ENCODE measurements at places on chromosomes 7 and 10.

DNA sequence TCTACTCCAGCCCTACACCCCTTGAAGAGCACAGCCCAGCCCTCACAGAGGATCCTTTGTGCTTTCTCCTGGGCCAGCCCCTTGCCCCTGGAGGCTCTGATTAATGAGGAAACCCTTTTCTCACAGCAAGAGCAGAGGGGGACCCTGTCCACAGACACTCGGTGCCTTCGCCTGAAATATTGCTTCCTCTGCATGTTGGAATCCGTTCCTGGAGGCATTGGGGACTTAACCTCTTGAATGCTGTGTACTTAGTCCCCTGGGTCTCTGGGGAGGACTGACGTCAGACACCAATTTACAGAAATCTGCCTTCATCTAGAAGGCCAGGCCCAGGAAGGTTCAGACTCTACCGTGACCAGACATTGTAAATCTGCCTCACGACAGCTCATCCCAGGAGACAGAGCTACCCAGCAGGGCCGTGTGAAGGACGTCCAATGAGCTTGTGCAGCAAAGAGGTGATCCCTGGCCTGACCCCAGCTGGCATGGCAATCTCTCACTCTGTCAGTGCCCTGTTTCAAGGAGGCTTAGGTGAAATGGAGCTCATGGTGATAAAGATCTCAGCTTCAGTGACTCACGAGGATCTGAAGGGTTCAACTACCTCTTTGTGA is 8.1 kb upstream of the TMEM72 start:
- DNase-seq, result no peak

DNA sequence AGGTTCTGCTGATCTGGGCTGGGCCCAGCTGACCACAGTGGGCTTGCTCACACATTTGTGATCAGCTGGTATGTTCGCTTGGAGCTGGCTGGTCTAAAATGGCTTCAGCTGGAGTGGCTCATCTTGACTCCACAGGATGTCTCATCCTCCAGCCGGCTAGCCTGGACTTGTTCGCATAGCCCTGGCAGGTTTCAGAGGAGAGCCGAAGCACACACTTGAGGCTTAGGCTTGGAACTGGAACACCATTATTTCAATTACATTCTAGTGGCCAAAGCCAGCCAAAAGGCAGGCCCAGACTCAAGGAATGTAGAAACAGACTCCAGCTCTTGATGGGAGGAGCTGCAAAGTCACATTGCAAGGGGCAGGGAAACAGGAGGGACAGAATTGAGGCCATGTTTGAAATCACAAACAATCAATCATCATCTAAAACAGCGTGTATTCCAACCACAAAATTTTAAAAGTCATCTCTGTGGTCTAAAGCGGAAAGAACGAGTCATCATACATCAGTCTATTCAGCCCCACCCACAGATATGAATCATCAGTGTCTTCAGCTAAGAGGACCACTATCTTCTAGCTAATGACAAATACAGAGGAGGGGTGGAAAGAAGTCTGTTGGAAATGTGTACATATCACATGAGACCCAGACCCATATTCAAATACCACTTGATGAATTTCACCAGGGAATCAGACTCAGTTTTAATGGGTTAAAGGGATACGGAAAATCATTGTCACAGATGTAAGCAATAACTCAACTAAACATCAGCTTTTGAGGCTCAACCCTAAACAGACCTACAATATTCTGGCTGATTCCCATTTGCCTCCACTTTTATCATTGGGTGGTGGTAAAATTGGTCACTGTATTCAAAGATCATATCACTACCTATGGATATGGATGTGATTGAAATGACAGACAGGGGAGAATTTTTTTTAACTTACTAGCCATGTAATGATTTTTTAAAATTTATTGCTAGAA is 139.0 kb upstream of the MKLN1 start:
- DNase-seq, result no peak

DNA sequence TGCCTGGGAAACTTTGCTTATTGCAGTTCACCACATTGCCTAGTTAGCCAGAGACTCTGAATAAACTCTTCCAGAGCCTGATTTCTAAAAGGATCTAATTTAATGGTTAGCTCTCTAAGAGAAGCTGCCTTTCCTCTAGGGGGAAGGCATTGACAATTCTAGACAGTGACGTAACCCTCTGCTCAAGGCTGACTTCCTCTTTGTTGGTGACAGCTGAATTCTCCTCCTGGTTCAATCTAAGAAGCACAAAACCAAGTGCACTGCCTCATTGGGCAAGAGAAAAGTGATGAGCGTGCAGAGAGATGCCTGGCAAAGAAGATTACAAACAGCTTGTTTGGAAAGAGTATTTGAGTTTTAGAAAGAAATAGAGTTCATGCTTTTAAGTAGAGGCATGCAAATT is 102.7 kb downstream of the MACC1 start:
- no peak for DNase-seq

- no peak for DNase-seq
These were observed 166.6 kb downstream of the THSD7A start for GRCh38 chr7:11665357-11665756.

DNA sequence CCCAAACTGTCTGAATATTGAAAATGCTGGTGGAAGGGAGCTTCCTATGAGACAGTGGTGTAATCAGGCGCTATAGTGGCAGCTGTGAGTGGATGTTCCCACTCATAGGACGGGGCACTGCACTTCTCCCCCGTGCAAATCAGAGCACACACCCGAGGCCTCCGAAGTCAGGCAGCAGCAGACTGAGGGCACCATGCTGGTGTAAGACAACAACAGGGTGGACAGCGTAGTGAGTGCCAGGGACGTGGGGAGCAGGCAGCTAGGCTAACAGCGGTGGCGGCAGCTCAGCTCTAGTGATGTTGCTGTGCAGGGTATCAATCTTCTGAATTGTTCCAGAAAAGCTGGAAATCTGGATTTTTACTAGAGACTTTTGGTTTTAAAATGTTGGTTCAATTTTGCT is 19.2 kb downstream of the C10orf53 start:
- no peak for DNase-seq

DNA sequence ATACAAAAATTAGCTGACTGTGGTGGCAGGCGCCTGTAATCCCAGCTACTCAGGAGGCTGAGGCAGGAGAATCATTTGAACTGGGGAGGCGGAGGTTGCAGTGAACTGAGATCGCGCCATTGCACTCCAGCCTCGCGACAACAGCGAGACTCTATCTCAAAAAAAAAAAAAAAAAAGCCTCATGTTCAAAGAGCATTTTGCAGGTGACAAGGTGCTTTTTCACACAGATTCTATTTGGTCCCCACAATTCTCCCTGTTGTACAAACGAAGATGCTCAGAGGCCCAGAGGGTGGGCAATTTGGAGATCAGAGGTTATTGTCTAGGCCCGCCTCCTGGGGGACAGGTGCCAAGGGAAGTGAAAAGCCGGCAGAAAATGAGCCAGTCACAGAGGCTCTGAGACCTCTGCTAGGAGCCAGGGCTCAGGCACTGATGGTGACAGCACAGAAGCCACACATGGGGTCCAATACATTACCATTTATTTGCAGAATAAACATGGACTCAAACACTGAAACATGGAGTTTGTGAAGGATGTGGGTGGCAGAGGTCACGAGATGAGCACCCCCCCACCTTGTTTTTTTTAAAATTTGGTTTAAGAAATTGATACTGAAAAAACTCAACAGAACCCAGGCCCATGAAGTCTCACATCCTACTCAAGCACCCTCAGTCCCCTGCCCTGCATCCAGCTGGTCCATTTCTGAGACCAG is 882 bp upstream of the GAL3ST4 start:
- no peak for DNase-seq

DNA sequence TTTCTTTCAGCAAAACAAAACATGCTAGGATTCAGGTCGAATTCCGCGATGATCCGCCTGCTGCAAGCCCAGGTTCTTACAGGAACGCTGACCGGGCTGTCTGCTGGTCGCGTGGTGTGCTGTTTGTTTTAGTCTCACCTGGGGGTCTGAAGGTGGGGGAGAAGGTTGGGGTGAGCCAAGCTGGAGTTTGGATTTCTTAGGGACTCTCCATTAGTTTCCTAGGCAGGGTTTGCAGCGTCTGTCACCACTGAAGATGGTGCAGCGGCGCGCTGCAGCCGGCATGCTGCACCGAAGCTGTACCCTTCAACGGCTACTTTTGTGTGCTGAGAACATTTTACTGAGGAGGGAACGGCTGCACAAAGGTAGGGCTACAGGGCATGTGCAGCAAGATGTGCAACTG is 48.7 kb downstream of the GCC1 start:
- DNase-seq, result no peak

DNA sequence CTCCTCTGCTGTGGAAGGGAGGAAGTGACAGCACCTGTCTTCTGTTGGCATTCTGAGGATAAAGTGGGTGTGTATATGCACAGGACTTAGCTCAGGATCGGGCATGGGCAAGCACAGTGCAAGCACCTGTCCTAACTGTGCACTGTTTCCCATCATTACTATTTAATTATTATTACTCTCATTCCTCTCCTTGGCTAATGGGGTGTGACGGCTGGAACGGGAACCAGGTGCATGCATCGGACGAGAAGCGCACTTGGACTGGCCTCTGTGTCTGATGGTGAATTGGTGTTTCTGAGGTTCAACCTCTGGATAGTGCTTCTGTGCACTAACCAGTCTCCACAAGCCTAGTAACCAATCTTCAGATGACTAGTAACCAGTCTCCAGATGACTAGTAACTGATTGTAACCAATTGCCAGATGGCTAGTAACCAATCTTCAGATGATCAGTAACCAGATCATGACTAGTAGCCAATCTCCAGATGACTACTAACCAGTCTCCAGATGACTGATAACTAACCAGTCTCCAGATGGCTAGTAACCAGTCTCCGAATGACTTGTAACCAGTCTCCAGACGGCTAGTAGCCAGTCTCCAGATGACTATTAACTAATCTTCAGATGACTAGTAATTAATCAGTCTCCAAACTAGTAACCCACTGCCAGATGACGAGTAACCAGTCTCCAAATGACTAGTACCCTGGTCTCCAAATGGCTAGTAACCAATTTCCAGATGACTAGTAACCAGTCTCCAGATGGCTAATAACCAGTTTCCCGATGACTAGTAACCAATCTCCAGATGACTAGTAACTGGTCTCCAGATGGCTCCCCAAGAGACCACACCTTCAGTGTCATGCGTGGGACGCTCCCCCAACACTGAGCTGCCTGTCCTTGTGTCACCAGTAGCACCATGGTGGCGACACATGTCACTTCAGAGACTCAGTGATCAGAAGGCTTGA is 85.8 kb downstream of the PAXIP1 start:
- no peak for DNase-seq

- DNase-seq, result peak; percentile 21
These were observed 157.1 kb upstream of the PRKCQ start for GRCh38 chr10:6737080-6737641.

DNA sequence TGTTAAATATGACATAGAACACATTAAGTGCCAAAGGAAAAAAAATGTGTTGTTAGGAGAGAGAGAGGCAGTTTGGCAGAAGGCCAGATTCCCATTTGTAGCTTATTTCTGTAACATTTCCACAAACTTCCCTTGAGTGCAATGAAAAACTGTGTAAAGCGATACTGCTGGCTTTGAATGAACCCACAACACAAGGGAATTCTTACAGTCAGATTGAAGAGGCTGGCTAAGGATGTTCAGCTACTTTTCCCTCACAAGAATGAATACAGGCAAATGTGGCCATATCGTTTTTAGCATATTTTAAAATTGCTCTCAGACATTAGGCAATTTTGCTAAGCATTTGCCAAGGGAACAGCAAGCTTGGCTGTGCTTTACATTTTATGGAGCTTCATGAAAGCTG is 614.1 kb upstream of the FZD8 start:
- no peak for DNase-seq

DNA sequence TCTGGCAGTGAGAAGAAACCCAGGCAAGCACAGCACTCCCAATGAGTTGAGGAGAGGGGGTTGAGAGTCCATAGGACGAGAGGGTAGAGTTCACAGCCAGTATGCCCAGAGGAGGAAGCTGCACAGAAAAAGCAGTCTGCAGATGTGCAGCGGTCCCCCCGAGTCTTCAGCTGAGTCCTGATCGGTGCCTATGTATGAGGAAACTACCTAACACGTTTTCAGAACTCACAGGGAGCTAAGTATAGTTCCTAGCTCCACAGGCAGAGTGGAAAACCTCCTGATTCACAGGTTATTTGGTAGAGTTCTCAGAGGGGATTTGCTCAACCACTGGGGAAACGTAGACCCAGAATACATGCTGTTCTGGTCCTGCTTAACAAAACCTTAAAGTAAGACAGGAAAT is 271.3 kb upstream of the CNTNAP2 start:
- DNase-seq, result no peak

- no peak for DNase-seq
These were observed 17.1 kb upstream of the IL6 start for GRCh38 chr7:22709857-22710256.

DNA sequence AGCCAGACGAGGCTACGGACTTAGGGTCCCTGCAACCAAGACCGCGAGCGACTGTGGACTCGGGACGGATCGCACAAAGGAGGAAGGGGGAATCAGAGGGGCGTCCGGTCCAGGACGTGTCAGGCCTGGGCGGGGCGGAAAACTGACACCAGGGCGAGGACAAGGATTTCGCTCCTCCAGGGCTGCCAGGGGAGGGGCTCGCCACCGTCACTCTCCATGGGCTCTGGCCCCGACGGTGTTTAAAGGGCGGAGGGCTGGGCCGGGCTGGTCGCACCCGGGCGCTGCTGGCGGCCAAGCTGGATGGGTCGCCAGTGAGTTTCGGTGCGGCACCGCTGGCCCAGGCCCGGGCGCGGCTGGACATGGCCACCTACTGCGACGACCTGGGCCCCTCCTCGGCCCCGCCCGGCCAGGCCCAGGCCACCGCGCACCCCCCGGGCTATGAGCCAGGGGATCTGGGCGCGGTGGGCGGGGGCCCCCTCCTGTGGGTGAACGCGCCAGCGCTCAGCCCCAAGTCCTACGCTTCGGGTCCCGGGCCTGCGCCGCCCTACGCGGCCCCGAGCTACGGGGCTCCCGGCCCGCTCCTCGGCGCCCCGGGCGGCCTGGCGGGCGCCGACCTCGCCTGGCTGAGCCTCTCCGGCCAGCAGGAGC is at the start of gene FOXI2:
FOXI2 (plus strand) TSS at position 271 of the 648 bp plus-strand sequence; CDS start at position 360, 89 bp downstream.
- DNase-seq, result no peak

DNA sequence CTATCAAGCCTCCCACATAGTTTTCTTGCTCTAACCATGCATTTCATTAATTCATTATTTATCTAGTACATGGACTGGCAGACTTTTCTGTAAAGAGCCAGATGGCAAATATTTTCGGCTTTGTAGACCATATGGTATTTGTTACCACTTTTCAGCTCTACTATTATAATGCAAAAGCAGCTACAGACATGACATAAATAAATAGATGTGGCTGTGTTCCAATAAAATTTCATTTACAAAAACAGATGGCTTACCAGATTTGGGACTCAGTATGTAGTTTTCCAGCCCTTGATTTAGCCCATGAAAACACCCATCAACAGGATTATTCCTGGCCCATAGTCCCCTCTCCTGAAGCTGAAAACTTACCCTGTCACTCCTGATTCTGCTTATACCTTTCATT is 32.1 kb downstream of the PLCE1 start:
- DNase-seq, result no peak

DNA sequence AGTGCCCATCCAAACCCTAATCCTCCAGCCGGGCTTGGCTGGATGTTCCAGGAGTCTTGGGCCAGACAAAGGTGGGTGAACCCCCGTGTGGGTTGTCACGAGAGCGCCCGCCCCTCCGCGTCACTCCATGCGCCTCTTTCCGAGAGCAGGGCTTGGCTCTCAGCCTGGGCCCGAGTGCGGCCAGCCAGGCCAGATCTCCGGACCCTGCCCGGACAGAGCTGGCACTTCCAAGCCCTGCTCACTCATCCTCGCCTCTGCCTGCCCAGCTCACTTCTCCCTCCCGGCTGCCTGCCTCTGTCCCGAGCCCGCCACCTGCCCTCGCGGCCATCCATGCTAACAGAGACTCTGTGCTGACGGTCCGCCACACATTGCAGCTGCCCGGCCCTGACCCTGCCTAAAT is 34.6 kb downstream of the AGAP3 start:
- DNase-seq, result no peak

Measured in prostate gland (tissue), 2 donors.